Left lung (tissue), 14 donors: ENCODE measurements at places on chromosomes 6 and 20.

- no peak for DNase-seq
These were observed 77.2 kb downstream of the GPR6 start for GRCh38 chr6:110055387-110055735.

DNA sequence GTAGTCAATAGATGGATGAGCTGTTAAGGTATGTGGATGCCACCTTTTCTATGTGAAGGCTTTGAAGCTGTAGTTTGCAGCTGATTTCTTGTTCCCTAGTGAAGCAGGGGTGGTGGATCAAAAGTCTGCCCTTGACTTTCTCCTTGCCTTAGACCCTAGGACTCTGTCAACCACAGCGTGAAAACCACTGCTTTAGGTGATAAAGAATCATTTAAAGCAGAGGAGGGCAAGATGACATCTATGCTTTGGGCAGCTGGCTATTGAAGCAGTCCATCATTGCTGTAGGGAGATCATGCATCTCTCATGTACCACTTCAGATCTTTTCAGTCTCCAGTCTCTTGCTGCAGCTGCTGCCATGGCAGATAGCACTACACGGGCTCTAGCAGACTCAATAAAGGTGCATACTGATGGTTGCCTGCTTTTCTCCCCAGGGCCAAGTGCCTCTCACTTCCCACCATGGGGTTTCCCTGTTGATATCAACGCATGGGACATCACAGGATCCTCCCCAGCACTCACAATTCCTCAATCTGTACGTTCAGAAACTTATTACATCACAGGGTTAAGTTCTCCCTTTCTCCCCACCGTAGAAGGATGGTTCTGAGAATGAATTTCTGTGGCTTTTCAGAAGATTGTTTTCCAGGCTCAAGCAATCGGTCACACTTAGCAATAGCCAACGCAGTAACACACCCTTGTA lies 122.0 kb upstream of the STMND1 start:
- DNase-seq = no peak

DNA sequence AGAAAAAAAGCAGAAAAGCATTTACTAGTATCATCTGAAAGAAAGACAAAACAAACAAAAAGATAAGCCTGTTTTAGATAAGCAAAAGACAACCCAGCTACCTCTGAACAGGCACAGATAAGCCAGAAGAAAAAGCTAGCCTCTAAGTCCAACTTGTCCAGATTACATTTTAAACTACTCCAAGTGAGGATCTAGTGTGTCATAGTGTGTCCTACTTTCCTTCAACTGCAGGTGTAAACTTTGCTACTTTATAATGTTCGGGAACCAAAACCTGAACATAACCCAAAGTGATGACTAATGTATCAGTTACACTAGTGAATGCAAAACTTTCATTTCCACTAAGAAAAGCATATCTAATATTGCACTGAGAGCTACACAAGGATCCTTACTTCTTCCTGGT lies 19.5 kb downstream of the ADNP start:
- no peak for DNase-seq

GRCh38 chr20:41738604-41739206 lies 120.5 kb upstream of the CHD6 start:
- DNase-seq = peak; percentile 52

GRCh38 chr20:38855356-38855755 lies 49.9 kb downstream of the PPP1R16B start:
- DNase-seq = no peak

GRCh38 chr6:20691185-20691584 lies 156.9 kb downstream of the CDKAL1 start:
- no peak for DNase-seq

- no peak for DNase-seq
These were observed 166.1 kb upstream of the OLIG3 start for GRCh38 chr6:137660296-137660731.

DNA sequence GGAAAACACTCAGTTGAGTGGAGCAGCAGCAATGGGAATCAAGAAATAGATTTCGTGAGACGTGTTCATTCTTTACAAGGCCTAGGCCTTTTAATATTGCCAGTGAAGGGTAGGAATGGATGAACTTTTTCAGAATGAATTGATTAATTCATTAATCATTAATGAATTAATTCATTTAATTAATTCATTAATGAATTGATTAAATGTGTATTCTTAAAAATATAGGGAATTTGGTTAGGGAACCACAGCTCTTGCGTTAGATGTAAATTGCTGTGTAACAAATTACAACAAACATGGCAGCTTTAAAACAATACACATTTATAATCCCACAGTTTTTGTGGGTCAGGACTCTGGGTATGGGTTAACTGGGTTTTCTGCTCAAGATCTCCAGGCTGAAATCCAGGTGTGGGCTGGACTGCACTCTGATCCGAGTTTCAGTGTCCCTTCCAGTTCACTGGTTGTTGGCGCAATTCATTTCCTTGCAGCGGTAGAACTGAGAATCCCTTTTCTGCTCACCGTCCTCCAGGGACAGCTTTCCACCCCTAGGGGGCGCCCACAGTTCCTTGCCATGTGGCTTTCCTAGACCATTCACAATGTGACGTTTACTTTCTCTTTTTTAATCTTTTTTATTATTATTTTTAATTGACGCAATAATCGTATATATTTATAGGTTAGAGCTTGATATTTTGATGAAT lies 32.8 kb upstream of the BCAS1 start:
- peak; percentile 56 for DNase-seq

- no peak for DNase-seq
These were observed 2.3 kb downstream of the SERPINB1 start for GRCh38 chr6:2839195-2839981.

DNA sequence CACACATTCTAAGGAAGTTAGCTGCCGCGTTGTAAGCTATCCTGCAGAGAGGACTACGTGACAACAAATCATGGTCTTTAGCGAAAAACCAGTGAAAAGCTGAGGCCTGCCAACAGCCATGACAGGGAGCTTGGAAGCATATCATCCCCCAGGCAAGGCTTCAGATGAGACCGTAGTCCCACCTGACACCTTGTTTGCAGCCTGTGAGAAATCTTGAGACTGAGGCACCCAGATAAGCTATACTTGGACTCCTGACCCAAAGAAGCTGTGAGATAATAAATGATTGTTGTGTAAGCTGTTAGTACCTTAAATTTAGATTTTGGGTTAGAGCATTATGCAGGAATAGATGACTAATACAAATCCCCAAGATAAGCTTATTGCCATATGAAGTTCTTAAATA lies 45.4 kb upstream of the SENP6 start:
- DNase-seq = no peak

- no peak for DNase-seq
These were observed 42.6 kb downstream of the RAB44 start for GRCh38 chr6:36739947-36740817.

DNA sequence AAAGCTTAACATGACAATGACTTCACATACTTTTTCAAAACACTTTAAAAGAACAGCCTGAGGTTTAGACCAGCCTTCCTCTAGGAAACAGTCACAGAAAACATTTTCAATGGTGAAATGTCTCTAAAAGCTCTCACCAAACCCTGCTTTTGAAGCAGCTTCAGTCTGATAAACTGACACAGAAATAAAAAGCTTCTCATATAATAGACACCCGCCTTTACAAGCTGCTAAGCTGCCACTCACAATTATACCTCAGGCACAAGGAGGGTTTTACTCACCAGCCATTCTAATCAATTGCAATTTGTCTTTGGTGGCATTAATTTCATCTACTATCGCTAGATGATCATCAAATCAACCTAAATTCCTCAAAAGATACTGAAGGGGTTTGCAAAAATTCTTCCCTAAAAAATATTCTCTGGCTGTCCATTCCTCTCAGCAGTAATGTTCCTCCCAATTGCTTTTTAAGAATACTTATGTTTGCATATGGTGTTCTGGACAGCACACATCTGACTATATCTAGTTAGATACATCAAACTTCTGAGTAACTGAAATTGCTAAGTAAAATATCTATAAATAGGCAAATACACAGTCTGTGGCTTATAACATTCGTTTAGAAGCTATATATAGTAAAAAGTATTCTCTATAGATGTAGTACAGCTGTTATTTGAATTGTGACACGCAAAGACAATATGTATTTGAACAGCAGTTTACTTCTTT lies 29.4 kb downstream of the KIF13A start:
- DNase-seq = peak; percentile 76

DNA sequence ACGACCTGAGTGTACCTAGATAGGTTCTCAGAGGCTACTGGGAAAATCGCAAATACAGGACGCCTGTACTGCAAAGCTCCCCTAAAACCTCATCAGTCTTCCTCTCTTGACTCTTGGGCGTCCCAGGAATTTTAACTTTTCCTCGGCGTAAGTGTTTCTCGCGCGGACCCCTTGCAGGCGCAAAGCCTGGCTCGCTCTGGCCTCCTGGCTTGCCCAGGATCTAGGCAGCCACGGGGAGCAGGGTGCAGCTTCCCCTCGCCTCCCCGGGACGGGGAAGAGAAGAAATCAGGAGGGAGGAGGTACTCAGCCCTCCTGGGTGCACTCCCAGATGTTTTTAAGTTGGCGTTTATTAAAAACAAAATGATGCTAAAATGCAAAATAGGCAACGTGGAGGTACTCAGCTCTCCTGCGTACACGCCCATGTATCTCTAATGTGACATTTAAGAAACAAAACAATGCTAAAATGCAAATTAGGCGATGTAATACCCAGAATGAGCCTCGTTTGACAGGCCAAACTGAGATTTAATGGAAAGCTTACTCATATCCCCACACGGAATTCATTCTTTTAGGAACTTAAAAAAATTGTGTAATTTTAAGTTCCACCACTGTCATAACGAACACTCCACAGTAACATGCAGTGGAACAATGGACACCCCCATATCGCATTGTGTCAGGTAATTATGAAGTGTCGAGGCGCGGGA lies 1.6 kb upstream of the SOBP start:
- DNase-seq = no peak

DNA sequence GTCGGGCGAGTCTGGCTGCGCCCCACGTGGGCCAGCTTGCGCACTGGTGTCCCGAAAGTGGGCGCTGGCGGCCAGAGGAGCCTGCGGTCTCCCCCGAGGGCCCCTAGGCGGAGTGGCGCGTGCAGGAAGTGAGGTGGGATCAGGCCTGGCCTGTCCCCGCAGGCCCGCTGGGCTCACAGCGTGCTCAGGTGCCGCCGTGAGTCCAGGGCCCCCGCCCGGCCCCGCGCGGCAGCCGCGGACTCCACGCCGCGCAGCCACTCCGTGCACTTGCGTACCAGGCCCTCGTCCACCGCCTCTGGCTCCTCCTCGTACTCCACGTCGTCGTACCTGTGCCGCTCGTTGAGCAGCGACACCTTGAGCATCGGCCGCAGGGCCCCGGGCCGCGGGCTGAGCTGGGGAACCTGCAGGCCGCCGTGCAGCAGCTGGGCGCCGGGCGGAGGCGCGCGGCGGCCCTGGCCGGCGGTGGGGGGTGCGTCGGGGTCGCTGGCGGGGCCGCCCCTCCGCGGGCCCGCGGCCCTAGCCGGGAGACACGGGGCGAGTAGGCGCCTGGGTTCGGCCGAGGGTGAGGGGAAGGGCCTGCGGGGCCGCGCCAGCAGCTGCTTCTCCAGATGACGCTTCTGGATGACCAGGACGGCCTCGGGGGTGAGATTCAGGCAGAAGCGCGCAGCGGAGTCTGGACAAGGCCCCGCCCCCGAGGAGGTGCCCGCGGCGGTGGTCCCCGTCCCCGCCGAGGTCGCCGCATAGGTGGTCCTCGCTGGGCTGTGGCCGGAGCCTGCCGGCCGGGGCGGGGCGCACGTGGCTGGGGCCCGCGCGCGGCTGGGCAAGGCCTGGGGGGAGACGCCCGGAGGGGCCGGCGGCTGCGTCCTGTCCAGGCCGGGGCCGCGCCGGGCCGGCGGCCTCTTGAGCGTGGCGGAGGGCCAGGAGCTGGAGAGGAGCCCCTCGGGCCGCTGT lies 835 bp downstream of the PRR18 start:
- peak; percentile 26 for DNase-seq

DNA sequence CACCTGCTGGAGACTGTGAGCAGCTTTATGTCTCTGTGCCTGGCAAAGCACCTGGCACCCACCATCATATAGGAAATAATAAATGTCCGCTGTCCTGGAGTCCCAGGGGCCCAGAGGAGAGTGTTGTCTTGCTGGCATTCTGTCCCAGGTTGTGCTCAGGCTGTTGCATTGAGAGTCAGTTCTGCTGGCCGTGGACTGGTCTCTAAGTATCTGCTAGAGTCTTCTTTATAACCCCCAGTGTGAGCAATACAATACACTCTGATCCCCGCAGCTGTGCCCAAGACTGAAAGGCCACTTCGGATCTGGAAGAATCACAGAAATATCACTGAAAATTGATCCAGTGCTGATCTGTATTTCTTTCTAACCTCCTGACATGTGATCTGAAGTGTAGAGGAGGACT lies 38.3 kb upstream of the HINT3 start:
- DNase-seq = no peak

GRCh38 chr6:169911264-169912263 lies 160.1 kb downstream of the ERMARD start:
- no peak for DNase-seq

- DNase-seq = no peak
These were observed 2.8 kb downstream of the AFDN start for GRCh38 chr6:167829513-167829912.

DNA sequence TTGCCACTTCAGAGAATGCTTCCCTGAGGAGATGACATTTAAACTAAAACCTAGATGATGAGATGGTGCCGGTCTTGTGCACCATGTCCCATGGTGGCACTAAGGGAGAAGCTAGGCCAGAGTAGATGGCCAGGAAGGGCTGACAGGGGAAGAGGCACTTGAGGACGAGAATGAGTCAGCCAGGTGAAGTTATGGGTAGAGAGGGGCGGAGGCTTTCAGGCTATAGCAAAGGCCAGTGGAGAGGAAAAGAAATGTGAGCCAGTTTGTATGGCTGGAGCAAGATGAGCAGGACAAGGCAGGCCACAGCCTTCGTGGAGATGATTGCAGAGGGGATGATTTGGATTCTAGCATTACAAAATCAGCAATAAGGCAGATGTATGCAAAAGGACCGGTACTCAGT lies 44.7 kb upstream of the ADGRF4 start:
- no peak for DNase-seq

- DNase-seq = no peak
These were observed 67.2 kb upstream of the MLIP start for GRCh38 chr6:54044059-54044458.

- peak; percentile 48 for DNase-seq
These were observed 9.7 kb upstream of the QKI start for GRCh38 chr6:163404825-163405265.

DNA sequence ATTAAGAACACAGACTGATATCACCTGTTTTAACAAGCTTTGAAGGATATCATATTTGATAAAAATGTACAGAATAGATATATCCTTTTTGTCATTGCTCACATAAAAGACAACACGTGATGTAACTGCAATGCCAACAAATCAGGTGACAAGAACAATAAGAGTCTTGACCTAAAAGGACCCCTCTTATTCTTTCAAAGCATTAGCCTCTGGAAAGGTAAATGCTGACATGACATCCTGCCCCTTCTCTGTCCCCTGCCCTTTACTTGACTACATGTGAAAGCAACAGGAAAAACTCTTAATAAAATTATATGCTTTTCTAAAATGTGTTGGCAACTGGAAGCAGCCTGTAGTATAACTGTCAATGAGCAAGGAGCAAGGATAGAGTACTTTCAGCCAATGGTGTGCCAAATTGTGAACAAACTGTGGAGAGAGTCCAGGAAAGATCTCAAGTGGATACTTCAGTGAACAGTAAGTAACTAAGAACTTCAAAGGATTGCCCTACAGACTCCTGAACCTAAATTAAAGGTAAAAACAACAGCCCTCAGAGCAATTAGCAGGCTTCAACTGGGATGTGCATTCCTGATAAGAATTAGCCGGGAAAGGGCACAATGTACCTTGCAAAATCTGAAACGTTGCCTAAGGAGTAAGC lies 16.3 kb downstream of the PTPRK start:
- no peak for DNase-seq

GRCh38 chr6:15421945-15422733 lies 176.3 kb downstream of the JARID2 start:
- no peak for DNase-seq
